ENCODE measurements at places on chromosomes 11 and 22.

GRCh38 chr11:719214-720016, 13.4 kb downstream of the EPS8L2 start:
- no peak for DNase-seq

DNA sequence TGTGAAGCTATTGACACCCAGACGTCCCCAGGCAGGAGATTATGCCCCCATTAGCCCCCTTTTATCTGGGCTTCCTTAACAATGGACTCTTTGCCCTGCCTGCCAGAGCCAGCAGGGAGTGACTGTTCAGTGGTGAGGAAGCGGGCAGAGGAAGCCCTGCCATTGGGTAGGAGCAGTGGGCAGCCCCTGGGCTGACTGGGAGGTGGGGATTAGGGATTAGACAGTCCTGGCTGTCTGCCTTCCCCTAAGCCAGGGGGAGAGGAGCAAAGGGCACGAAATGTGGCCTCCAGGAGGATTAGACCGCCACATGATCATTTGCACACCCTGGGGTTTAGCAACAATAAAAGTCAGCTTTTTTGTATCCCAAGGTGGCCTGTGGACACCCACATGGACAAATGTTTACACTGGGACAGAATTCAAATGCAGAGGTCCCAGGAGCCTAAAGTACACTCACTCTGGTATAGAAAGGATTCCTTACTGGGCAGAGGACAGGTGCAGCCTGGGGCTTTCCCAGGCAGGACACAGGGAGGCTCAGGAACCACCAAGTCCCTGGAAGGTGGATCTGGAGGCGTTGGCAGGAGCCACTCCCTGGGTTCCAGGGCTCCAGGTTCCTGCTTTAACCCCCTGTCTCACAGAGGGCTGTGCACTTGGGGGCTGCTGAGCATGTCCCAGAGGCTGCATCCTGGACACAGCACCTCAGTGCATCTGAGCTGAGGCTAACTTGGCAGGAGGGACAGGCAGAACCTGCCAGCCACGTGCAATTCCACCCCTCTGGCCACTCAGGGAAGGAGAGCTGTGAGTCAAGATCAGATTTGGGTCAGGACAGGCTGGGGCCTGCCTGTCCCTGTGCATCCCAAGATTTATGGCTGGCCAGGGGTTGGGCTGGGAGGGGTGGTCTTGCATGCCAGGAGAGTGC, 2.1 kb downstream of the PNPLA3 start:
- DNase-seq, result no peak

- DNase-seq, result no peak
These were observed 164.6 kb upstream of the PDGFD start for GRCh38 chr11:104328512-104328907.

DNA sequence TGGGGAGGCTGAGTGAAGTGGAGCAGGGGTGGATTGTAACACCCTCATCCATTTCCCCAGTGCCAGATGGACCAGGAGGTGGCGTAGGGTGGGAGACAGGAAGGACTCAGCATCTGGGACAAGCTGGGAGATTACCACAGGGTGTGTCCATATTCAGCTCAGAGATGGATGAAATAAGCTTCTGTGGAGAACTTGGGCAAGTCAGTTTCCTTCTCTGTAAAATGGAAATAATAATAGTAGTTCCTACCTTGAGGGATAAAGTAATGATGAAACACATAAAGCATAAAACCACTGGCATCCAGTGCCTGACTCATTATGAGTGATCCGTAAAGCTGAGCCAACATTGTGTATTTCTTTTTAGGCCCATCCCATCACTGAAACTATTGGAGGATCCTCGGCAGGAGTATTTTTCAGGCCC, 607 bp upstream of the ROBO4 start:
- no peak for DNase-seq

DNA sequence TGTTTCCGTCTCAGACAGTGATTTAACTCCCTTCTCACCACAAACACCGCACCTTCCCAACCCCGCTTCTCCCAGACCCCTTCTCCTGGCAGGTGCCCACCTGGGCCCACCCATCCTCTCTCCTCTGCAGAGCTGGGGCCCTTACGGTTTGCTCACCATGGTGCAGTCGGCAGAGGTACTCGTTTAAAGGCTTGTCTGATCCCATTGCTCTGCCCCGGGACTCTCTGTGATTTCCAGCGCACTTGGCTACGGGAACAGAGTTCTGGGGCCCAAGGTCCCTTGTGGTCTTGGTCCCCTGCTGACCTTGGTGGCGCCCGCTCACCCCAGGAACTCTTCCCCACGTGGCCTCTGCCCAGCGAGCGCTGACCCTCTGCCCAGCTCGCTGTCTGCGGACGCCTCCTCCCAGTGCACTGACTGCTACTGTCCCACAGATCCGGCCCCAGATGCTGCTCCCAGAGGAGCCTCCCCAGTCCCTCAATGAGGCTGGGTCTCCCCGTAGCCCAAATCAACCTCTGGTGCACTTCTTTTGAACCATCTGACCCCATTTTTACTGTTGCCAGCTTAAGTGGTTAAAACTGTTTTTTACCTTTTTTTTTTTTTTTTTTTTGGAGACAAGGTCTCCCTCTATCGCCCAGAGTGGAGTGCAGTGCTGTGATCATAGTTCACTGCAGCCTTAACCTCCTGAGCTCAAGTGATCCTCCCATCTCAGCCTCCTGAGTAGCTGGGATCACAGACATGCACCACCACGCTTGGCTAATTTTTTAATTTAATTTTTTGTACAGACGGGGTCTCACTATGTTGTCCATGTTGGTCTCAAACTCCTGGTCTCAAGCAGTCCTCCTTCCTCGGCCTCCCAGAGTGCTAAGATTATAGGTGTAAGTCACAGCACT, 21.3 kb upstream of the CTSD start:
- DNase-seq, result no peak

- DNase-seq, result no peak
These were observed 32.9 kb downstream of the SIK2 start for GRCh38 chr11:111634981-111635705.

DNA sequence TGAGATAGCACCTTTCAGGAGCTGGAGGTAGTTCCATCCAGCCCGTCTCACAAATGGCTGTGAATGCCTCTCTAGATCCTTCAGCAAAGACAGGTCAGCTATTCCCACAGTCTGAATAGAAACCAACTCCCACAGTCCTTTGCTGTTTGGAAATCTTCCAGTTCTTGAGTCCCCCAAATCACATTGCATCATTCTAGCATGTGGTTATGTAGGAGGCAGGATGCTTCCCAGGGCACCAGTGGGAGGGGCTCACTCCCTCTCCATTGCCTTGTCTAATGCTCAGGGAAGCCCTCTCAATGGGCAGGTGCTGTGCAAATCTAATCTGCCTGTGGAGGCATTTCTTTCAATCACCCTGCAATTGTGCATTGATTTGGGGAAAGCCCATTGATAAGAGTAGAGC, 14.6 kb downstream of the NAV2 start:
- no peak for DNase-seq
